NCI-H460 (cell line): ENCODE measurements at places on chromosomes 11 and 22. TPM values are rescaled to one million over a fixed set of nuclear protein-coding genes. Genes with fewer than 3 reads are reported as not detected.

- no peak for DNase-seq
Measured at GRCh38 chr11:12567746-12568460, 106.3 kb upstream of the TEAD1 start.

DNA sequence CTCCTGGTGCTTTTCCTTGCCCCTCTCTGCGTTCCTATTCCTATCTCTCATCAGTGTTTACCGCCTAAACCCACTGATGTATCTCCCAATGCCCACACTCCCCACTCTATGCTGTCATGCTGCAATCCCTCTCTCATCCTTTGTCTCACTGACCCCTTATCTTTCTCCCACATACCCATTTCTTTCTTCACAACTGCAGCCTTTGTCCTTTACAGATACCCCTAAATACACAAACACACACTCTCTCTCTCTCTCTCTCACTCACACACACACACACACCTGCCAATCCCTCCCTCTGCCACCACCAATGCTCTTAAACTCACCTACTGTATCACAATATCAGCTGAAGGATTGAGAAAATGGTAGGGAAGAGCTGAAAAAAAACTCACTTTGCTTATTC is 5.3 kb upstream of the OR52B2 start:
- DNase-seq, result no peak

The MIEF1 gene
- total RNA-seq, result 35.4 and 38.5 TPM in 2 replicates

GRCh38 chr22:39316440-39317083 is 2.9 kb downstream of the RPL3 start:
- DNase-seq, result peak; percentile 85

DNA sequence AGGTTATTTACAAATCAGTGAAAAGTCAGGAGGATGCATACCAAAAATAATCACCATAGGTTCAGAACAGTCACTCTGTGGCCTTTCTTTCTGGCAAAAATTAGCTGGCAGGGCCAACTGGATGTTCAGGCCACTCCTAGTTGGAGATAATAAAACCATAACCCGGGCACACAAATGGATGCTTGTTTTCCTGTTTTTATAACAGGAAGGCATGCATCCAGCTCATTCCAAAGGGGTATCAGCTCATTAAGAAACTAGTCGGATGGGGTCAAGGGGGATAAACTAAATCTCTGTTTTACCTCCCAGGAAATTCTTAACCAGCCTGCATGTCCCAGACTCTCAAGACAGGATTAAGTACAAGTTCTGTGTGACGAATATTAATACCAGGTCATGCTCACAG is 81.0 kb downstream of the FBXO7 start:
- no peak for DNase-seq

GRCh38 chr11:108218455-108218854 is 4.0 kb downstream of the NPAT start:
- no peak for DNase-seq

DNA sequence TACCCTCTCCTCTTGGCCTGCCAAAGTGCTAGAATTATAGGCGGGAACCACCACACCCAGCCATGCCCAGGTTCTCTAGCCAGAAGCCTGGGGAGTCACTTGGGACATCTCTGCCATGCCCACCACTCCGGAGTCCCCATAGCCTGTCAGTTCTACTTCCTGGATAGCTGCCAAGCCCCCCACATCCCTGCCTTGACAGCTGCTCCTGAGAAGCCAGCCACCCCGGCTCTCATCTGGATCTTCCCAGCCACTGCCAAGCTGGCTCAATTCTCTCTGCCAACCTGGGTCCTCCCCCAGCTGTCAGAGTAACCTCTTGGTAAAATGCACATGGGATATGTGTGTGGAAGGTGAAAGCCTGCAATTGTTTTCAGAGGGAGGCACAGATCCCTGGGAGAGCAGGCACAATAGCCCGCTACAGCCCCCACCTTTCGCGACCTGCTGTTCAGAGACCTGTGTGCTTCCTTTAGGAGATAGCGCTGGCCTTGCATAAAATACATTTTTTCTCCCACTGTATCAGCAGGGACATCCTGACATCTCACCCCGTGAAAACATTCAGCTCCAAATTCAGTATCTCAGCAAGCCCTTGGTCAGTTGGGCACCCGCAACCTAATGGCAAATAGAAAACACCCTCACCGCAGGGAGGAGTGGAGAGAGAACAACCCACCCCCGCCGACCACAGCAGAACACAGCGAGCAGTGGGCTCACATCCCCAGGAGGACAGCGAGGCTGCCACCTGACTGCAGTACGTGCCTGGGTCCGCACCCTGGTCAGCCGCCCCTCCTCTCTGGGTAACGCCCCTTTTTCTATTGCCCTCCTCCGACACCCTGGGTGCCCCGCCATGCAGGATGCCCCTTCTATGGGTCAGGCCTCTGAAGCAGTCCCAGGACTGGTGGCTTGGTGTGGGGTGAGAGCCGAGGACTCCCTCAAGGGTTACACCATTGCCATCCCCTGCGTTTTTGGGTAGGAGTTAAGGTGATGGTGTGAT is 1342.2 kb downstream of the BRD1 start:
- no peak for DNase-seq

DNA sequence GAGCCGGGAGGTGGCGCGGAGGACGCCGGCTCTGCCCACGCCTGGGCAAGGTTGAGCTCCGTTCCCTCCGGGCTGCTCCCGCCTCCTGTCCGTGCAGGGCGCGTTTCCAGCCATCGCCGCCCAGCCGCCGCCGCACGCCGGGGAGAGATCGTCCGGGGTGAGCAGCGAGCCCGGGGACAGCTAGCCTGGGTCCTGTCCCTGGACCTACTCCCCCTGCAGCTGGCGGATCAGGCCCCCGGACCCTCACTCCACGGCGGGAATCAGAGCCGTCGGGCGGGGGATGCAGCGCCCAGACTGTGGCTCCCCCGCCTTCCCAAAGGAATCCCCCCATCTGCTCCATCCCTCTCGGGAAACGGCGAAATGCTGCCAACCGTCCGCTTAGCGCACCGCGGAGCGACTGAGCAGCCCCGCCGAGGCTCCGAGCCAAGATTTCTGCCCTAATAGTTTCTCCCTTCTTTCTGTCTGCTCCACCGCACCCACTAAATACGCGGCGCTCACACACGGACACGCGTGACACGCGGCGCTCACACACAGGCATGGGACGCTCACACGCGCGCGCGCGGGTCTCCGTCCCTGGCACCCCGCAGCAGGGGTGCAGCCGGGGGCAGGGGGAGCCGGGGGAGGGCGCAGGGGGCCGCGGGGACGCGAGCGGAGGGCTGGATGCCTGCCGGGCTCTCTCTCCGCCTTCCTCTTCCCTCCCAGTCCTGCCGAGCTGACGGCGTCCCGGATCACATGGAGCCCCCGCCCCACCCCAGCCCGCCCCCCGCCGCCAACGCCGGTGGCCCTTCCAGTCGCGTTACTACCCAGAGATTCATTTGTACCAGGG is at the start of gene KCNJ5:
KCNJ5 (plus strand) TSS at position 814 of the 826 bp plus-strand sequence. CDS start 19,918 bp downstream, outside the sequence.
- DNase-seq, result no peak

The KRTAP5-8 gene
- not detected in 2 replicates for total RNA-seq

GRCh38 chr11:6652182-6652581 is 3.4 kb downstream of the DCHS1 start:
- no peak for DNase-seq

GRCh38 chr11:81960443-81960842 is 773.2 kb downstream of the FAM181B start:
- DNase-seq, result no peak

The CSNK2A3 gene
- total RNA-seq, result 1.0 and 1.3 TPM in 2 replicates
